ENCODE measurements at places on chromosomes 3 and 15. TPM values are rescaled to one million over a fixed set of nuclear protein-coding genes. Genes with fewer than 3 reads are reported as not detected.

Gene RETNLB
- not detected for total RNA-seq

Gene CSPG5
- 1.7 TPM for total RNA-seq

GRCh38 chr3:45582430-45582829 is 12.1 kb upstream of the LIMD1 start:
- H3K4me3 ChIP-seq, result no peak overlapping the region
- no peak overlapping the region for H3K27ac ChIP-seq
- H3K36me3 ChIP-seq, result no peaks in the 10 kb centered on the region
- H3K27me3 ChIP-seq, result no peaks in the 10 kb centered on the region
- no peak for DNase-seq

DNA sequence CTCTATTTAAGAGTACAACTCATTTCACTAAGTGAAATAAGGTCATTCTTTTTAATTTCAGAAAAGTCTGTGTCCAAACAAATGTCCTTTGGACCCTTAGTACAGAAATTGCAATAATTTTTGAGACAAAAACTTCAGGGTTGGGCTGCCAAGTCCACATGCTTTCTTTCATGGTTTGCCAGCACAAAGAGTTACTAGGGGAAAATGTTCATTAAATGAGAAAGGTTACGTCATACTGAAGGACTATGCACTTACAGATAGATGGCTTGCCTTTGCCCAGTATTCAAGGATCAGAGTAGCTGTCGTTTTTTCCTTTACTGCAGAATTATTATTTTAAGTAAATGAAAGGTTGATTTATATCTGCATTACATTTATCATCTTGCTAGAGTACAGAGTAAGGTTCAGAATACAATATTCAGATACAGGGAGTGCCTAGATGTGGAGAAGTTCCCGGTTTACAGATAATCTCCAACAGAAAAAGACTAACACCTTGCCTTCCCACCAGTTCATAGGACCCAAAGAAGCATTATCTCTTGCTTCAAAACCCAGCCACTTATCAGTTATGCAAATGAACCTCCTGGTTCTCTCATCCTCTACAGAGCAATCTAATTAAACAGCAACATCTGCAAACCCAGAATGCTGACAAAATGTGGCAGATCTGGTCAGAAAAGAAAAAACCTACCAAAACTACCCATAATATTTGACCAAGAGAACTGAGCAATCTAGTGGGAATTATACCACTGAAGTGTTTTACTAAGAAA is 179.3 kb downstream of the FRMD5 start:
- H3K4me1 ChIP-seq, result peaks cover 6% of the 10 kb centered on the region
- no peak for DNase-seq
- H3K27me3 ChIP-seq, result no peaks in the 10 kb centered on the region
- no peak overlapping the region for H3K27ac ChIP-seq
- no peak overlapping the region for H3K4me3 ChIP-seq

Gene TTC21A
- total RNA-seq, result 1.2 TPM

Gene PROS1
- 11.9 TPM for total RNA-seq

DNA sequence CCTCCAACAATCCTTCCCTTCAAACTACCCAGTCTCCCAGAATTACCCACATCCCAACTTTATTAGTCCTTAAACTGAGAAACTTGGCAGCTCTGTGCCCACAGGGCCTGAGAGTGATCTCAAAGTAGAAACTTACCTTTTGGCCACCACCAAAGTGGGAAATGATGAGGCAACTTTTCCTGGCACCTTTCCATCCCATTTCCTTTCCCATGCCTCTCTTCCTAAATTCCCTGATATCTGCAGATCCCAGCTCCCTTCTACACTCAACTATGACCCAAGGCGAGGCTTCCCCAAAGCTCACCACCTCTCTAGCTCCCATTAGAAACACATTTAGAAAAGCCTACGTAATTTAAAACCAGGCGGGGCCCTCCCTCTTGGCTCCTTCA is 271.9 kb downstream of the FOXP1 start:
- H3K36me3 ChIP-seq, result no peaks in the 10 kb centered on the region
- H3K27ac ChIP-seq, result no peak overlapping the region
- H3K4me1 ChIP-seq, result peaks cover 14% of the 10 kb centered on the region
- H3K27me3 ChIP-seq, result no peaks in the 10 kb centered on the region
- H3K4me3 ChIP-seq, result no peak overlapping the region

- H3K4me3 ChIP-seq, result no peak overlapping the region
- no peak overlapping the region for H3K27ac ChIP-seq
- H3K27me3 ChIP-seq, result no peaks in the 10 kb centered on the region
Observed at GRCh38 chr15:36066757-36067156, 512.7 kb upstream of the CDIN1 start.

Gene FMN1
- 2.2 TPM for total RNA-seq

GRCh38 chr3:17160597-17160996 is 275.8 kb downstream of the PLCL2 start:
- H3K4me1 ChIP-seq, result no peaks in the 10 kb centered on the region
- H3K27me3 ChIP-seq, result no peaks in the 10 kb centered on the region
- H3K27ac ChIP-seq, result no peak overlapping the region
- no peak for DNase-seq
- no peaks in the 10 kb centered on the region for H3K36me3 ChIP-seq

GRCh38 chr15:31293655-31294054 is 33.0 kb upstream of the KLF13 start:
- peaks cover 41% of the 10 kb centered on the region for H3K4me1 ChIP-seq
- H3K36me3 ChIP-seq, result no peaks in the 10 kb centered on the region
- H3K27ac ChIP-seq, result no peak overlapping the region
- no peak overlapping the region for H3K4me3 ChIP-seq
- no peak for DNase-seq
- no peaks in the 10 kb centered on the region for H3K27me3 ChIP-seq

Gene C3orf85
- not detected for total RNA-seq

Gene SYNM
- 0.97 TPM for total RNA-seq

- no peak overlapping the region for H3K4me3 ChIP-seq
- H3K36me3 ChIP-seq, result no peaks in the 10 kb centered on the region
- H3K27ac ChIP-seq, result no peak overlapping the region
- no peaks in the 10 kb centered on the region for H3K27me3 ChIP-seq
- DNase-seq, result no peak
Observed at GRCh38 chr3:46999516-47000197, 20.2 kb downstream of the NBEAL2 start.

- no peak overlapping the region for H3K4me3 ChIP-seq
- H3K36me3 ChIP-seq, result no peaks in the 10 kb centered on the region
- no peak overlapping the region for H3K27ac ChIP-seq
- DNase-seq, result no peak
- no peaks in the 10 kb centered on the region for H3K27me3 ChIP-seq
Observed at GRCh38 chr3:159788291-159788690, 200.3 kb upstream of the IL12A start.

DNA sequence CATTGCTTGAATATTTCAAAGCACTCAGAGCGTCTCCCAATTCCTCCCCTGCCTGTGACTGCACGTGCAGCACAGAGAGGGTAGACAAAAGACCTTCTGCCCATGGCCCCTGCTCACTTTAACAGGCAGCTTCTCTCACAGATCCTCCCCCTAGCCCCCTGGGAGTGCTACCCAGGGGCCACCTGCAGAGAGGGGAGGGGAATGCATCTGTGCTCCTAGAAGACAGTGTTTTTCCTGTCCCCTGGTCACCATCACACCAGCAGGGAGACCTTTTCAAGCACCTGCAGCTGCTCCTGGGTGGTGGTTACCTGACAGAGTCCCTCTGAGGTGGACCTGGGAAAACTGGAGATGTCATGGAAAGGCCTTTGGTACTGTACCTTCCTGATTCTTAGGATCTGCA is 56.7 kb upstream of the PRR23C start:
- H3K4me1 ChIP-seq, result peaks cover 7% of the 10 kb centered on the region
- no peak for DNase-seq

Gene MYL3
- not detected for total RNA-seq

- no peak overlapping the region for H3K4me3 ChIP-seq
- H3K36me3 ChIP-seq, result peaks cover 11% of the 10 kb centered on the region
- H3K4me1 ChIP-seq, result no peaks in the 10 kb centered on the region
- H3K27ac ChIP-seq, result no peak overlapping the region
- H3K27me3 ChIP-seq, result no peaks in the 10 kb centered on the region
Observed at GRCh38 chr3:23976555-23976954, 31.5 kb downstream of the NR1D2 start.

Gene TMEM212
- not detected for total RNA-seq

DNA sequence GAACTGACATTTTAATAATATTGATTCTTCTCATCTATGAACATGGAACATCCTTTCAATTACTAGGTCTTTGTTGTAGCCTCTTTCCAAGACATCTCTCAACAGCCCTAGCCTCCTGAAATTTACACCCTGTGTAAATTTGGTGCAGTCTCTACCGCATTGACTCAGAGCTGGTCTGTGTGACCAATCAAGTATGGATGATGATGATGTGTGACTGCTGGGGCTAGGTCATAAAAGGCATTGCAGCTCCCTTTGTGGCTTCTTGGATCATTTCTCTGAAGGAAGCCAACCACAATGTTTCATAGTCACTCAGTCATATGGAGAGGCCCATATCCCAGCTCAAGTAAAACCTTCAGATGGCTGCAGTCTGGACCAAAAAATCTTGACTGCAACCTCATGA is 62.1 kb upstream of the FAM3D start:
- H3K27ac ChIP-seq, result no peak overlapping the region
- DNase-seq, result no peak
- no peak overlapping the region for H3K4me3 ChIP-seq

GRCh38 chr3:129745253-129745652 is 138.8 kb upstream of the PLXND1 start:
- H3K27ac ChIP-seq, result no peak overlapping the region
- H3K36me3 ChIP-seq, result no peaks in the 10 kb centered on the region
- H3K27me3 ChIP-seq, result no peaks in the 10 kb centered on the region
- H3K4me1 ChIP-seq, result no peaks in the 10 kb centered on the region

Gene TM4SF18
- not detected for total RNA-seq

- no peak overlapping the region for H3K4me3 ChIP-seq
- H3K36me3 ChIP-seq, result no peaks in the 10 kb centered on the region
- no peaks in the 10 kb centered on the region for H3K27me3 ChIP-seq
- DNase-seq, result no peak
- no peak overlapping the region for H3K27ac ChIP-seq
Observed at GRCh38 chr3:183478501-183478900, 50.1 kb upstream of the MCF2L2 start.

- H3K27ac ChIP-seq, result no peak overlapping the region
- no peaks in the 10 kb centered on the region for H3K27me3 ChIP-seq
- H3K4me1 ChIP-seq, result no peaks in the 10 kb centered on the region
- no peak for DNase-seq
Observed at GRCh38 chr3:71702131-71703024, 22.8 kb downstream of the EIF4E3 start.

DNA sequence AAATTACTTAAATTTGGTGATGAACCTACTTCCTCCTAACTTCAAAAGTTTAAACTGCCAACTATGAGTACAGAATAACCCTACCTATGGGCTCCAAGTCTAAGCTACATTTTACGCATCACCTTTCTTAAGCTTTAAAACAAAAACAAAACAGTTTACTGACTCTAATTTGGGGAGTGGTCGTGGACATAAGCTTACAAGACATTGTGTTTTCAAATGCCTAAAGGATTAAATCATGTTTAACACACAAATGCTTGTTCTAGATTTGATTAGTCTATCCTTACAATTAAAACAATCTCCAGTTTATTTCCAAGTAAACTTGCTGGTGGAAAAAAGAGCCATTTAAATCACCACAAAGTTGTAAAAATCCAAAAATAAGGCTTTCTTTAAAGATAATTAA is 62.2 kb downstream of the UACA start:
- no peak overlapping the region for H3K27ac ChIP-seq
- H3K4me1 ChIP-seq, result peaks cover 53% of the 10 kb centered on the region
- H3K27me3 ChIP-seq, result no peaks in the 10 kb centered on the region
- no peak for DNase-seq

Gene SI
- total RNA-seq, result not detected

Gene C2CD4A
- total RNA-seq, result not detected

GRCh38 chr3:31831591-31831990 is 149.5 kb downstream of the OSBPL10 start:
- no peak overlapping the region for H3K4me3 ChIP-seq
- H3K27me3 ChIP-seq, result no peaks in the 10 kb centered on the region
- no peak for DNase-seq
- H3K36me3 ChIP-seq, result no peaks in the 10 kb centered on the region
- H3K27ac ChIP-seq, result no peak overlapping the region
- peaks cover 4% of the 10 kb centered on the region for H3K4me1 ChIP-seq

Gene CDC25A
- total RNA-seq, result 51.8 TPM

Gene OGG1
- 15.8 TPM for total RNA-seq

Gene GPR15
- not detected for total RNA-seq

GRCh38 chr15:37625576-37625975 is 308.9 kb upstream of the TMCO5A start:
- no peaks in the 10 kb centered on the region for H3K4me1 ChIP-seq
- DNase-seq, result no peak
- no peak overlapping the region for H3K27ac ChIP-seq
- H3K27me3 ChIP-seq, result no peaks in the 10 kb centered on the region
- no peaks in the 10 kb centered on the region for H3K36me3 ChIP-seq

- no peaks in the 10 kb centered on the region for H3K4me1 ChIP-seq
- DNase-seq, result no peak
- no peaks in the 10 kb centered on the region for H3K36me3 ChIP-seq
- H3K27ac ChIP-seq, result no peak overlapping the region
- no peaks in the 10 kb centered on the region for H3K27me3 ChIP-seq
Observed at GRCh38 chr15:47218295-47218694, 499.0 kb upstream of the SEMA6D start.

Gene MUC20
- total RNA-seq, result not detected

DNA sequence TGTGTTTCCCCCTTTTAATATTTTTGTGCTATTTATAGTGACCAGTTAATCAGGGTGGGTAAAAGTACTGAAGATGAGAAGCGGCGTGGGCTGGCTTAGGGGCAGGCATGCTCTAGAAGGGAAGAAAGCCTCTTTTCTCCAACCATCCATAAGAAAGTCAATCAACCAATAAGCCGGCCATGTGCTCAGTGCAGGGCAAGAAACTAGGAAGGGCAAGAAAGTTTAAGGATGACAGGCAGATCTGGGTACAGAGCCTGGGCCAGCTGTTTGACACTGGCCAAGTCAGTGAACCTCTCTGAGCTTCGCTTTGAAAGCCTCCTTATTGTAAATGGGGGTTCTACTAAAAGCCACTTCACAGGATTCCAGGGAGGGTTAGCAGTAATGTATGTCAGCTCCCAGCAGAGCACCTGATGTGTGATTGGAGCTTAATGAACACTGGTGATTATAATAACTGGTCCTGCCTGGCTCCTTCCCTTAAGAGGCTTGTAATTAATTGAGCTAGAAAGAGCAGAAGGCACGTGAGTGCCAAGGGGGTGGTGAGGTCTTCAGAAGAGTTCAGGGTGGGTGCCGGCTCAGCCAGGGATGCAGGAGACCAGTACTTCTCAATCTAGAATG is 5.7 kb upstream of the CHRNA3 start:
- no peaks in the 10 kb centered on the region for H3K36me3 ChIP-seq
- no peak for DNase-seq
- H3K27me3 ChIP-seq, result peaks cover 25% of the 10 kb centered on the region
- no peaks in the 10 kb centered on the region for H3K4me1 ChIP-seq

Data from neural progenitor cell (in vitro differentiated cells).